ENCODE measurements at places on chromosomes 3 and 15. TPM values are rescaled to one million over a fixed set of nuclear protein-coding genes. Genes with fewer than 3 reads are reported as not detected.

- DNase-seq: no peak
These were observed 16.5 kb downstream of the ARPP19 start for GRCh38 chr15:52552303-52552702.

DNA sequence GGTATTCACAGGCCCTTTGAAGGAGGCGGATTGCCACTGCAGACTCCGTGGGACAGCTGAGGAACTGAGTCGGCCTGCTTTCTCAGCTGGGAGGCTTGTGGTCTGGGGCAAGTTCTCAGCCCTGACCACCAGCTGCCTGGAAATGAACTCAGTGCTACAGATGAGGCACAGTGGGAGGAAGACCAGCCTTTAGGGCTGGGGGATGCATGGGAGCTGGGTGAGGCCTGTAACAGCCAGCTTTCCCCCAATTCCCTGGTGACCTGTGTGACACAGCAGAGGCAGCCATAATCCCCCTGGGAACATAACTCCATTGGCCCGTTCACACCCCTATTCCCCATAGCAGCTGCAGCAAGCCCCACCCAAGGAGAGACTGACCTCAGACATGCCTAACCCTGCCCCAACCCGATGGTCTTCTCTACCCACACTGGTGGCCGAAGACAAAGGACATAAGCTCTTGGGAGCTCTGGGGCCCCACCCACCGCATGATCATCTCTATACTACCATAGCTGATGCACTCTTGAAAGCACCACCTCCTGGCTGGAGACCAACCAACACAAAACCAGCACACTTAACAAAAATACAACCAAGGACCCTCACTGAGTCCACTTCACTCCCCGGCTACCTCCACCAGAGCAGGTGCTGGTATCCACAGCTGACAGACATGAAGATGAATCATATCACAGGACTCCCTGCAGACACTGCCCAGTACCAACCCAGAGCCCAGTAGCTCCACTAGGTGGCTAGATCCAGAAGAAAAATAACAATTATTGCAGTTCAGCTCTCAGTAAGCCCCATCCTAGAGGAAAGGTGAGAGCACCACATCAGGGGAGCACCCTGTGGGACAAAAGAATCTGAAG, 24.9 kb downstream of the ZMAT3 start:
- DNase-seq: no peak

DNA sequence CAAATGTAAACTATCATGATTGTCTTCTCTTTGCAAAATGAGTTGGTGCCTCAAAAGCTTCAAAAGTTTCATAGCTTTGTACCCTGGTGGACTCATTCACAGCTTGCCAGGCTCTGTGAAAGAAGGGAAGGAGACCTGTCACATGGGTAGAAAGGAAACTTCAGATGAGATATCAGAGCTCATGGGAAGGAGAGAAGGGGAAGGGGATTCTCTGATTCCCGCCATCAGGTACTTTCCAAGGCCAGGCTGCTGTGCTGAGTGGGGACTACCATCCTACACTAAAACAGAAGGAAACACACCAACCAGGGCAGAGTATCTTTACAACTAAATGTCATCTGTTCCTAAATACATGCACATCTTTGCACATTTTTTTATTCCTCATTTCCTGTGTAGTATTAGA, 9.2 kb downstream of the ILDR1 start:
- no peak for DNase-seq

GRCh38 chr3:46372492-46373359, 2.0 kb downstream of the CCR5 start:
- no peak for DNase-seq

DNA sequence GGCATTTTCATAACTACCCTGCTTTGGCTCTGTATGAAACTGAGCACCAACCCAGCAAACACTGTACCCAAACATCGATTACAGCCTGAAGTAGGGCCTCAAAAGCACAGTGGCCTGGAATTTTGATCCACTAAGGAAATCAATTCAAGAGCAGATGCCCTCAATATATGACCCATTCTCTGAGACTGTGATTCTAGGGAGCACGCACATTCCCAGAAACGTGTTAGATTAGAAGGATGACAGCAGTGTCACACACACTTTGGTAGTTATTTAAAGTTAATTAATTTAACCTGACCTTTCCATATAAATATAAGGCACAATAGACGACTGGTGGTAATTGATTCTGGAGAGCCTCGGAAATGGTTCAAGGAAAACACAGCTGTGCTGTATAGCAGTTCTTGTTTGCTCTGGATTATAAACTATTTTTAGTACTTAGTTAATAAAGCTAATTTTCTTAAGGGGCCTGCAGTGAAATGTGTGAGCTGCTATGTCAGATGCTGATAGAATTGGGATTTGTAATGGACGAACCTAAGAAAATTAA, 126.3 kb upstream of the ZNF385D start:
- no peak for DNase-seq

DNA sequence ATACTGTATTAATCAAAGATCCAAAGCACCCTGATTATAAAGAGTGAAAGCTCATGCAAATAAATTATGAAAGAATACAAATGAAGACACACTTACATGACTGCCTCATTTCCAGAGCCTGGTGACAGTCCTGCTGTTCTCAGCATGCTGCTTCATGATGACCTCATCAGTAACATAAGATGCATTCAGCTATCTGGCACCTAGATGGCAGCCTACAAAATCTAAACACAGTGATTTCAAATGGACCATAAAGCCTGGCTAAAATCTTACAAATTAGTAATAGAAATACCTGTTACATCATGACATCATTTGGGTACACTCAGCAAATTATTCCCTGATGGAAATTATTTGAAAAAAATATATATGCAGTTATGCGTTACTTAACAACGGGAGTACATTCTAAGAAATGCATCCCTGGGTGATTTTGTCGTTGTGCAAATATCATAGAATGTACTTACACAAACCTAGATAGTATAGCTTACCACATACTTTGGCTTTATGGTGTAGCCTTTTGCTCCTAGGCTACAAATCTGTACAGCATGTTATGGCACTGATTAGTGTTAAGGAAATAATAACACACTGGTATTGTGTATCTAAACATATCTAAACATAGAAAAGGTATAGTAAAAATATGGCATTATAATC, 207.2 kb downstream of the EPHA3 start:
- no peak for DNase-seq

The ETFA gene
- total RNA-seq: 105 TPM

- no peak for DNase-seq
These were observed 42.6 kb downstream of the CLDN1 start for GRCh38 chr3:190279690-190280089.

GRCh38 chr3:43863966-43864933, 173.5 kb downstream of the ABHD5 start:
- DNase-seq: no peak

The ITGA11 gene
- total RNA-seq: not detected

The ANKUB1 gene
- total RNA-seq: not detected

- no peak for DNase-seq
These were observed 32.7 kb downstream of the RARB start for GRCh38 chr3:25460751-25461150.

- DNase-seq: no peak
These were observed 5.5 kb upstream of the LEKR1 start for GRCh38 chr3:156820692-156821080.

- DNase-seq: peak; percentile 55
These were observed 26.9 kb downstream of the BMF start for GRCh38 chr15:40081691-40082194.

DNA sequence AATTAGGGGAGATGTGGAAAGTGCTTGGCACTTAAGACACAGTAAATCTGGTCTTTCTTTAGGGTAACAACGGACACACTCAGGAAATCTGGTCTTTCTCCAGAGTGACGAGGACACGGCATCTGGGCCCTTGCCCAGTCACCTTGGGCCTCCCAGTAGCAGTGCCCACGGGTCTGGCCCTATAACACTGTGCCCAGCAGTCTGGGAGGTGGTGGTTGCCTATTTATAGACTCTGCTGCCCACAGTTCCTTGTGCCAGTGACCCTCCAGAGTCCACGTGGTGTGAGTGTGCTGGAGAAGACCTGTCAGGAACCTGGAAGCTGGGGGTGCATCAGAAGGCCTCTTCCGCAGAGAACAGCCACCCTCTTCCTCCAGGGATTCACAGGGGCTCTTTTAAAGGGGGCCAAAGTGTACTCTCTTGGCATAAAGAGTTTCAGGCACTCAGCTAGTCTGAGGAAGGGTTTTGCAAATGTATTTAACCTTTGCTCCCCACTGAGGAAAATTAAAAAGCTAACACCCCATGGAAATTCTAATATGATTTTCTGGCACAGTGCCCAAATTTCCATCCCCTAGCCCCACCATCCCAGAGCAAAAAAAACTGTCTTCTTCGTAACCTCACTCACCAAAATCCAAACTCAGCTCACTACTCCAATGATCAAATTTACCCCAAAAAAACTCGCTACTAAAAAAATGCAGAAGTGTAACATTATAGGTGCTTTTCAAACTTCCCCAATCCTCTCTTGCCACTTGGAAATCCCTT, 15.4 kb downstream of the WNT5A start:
- no peak for DNase-seq

- DNase-seq: no peak
These were observed 101.4 kb downstream of the LMLN start for GRCh38 chr3:198061119-198062067.

The GATM gene
- total RNA-seq: 64.1 TPM

DNA sequence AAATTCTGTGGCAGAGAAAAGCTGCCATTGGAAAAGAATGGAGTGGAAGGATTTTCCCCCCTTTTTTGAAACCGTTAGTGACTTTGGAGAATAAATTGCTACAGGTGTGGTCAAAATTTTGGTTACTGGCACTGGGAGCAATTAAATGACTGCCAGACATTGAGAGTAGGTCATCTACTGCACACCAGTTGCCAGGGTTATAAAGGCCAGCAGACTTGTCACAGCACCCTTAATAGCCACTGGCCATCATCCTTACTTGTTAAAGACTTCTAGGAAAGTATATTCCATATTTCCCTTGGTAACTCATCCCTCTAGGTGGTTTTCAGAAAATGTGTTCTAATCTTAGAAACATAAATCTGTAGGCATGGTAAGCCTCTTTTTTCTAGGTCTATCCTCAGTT, 8.0 kb downstream of the PIK3CA start:
- DNase-seq: no peak

The DCUN1D1 gene
- total RNA-seq: 66.1 TPM

The LMAN1L gene
- not detected for total RNA-seq

The GRAMD1C gene
- 2.4 TPM for total RNA-seq

The C2CD4A gene
- 0.17 TPM for total RNA-seq

DNA sequence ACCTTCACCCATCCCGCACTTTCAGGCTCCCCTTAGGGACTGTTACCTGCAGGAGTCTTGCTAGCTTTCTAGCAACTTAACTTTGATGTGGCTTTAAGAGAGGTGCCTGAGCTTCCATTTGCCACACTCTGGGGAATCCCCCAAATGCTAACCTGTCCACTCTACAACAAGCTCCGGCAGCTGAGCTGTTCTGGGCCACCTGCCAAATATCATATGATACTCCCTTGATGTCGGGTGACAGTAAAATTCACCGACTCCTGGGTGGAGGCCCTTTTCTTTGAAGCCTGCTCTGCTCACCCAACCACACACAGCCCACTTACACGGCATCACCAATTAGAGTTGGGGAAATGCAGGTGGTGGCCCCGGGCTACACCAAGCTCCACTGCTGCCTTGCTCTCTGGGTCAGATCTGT, 38.0 kb upstream of the XCR1 start:
- DNase-seq: no peak

DNA sequence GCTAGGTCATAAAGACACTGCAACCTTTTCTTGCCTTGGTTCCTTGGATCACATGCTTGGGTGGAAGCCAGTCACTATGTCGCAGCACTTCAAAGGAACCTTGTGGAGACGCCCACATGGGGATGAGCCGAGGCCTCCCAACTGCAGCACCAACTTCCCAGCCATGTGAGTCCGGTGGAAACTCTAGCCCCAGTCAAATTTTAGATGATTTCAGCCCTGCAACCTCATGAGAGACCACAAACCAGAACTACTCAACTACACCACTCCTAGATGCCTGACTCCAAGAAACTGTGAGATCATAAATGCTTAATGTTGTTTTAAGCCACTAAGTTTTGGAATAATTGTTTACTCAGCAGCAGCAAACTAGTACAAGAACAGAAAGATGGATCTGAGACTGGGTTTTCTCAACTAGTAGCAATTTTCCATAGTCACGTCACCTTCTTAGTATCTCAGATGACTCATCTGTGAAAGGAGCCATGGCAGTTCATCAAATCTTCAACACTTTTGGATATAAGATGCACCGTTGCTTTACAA, 86.5 kb downstream of the MB21D2 start:
- no peak for DNase-seq

DNA sequence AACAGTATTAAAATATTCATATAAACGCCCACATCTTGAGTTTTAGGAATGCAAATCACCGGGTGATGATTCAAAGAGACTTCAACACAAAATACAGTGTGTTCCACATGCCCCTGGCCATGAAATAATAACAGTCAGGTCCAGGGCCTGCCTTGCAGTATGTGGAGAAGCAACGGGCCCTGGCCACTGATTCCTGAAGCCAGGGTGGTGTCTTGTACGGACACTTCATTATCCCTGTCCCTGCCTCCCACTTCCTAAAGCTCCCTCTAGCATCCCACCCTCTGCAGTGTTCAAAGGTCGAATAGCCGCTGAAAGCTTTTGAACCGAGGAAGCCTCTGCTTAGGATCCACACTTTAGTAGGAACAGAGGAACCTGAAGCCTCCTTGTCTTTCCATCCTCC, 50.4 kb upstream of the PCSK6 start:
- DNase-seq: no peak

The BOC gene
- total RNA-seq: 14.2 TPM

The CTSH gene
- total RNA-seq: 58.2 TPM
